ENCODE measurements at places on chromosomes 6 and 20.

GRCh38 chr6:35678814-35679213 lies 9.9 kb downstream of the FKBP5 start:
- DNase-seq: no peak

- no peak for DNase-seq
These were observed 151.3 kb downstream of the GJA10 start for GRCh38 chr6:90045535-90045934.

GRCh38 chr20:38932457-38933120 lies 6.4 kb downstream of the FAM83D start:
- no peak for DNase-seq

DNA sequence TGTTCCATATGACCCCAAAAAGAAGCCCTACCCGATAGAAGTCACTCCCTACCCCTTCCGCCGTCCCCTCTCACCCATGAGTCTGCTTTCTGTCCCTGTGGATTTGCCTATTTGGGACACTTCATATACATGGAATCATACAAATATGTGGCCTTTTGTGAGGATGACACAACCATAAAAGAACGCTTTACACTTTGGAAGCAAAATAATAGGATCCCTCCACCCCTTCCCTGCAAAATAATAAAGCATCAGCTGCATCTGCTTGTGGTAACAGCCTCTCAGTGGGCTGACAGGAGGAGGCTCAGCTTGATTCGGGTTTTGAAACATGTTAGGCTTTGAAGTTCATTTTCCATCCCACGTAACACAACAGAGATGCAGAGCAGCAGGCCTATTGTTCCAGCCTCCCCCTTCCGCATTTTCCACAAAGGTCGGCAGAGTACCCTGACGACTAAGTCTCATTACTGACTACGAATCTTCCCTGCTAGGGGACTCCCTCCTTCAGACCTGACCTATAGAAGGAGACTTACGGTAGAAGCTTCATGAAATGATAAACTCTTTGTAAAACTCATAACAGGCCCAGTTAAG lies 99.1 kb downstream of the ALDH8A1 start:
- no peak for DNase-seq

- DNase-seq: no peak
These were observed 5.6 kb upstream of the UCKL1 start for GRCh38 chr20:63961664-63962425.

- no peak for DNase-seq
These were observed 13.4 kb upstream of the SMIM8 start for GRCh38 chr6:87308970-87309369.

- no peak for DNase-seq
These were observed 1.6 kb upstream of the UCKL1 start for GRCh38 chr20:63957690-63958441.

DNA sequence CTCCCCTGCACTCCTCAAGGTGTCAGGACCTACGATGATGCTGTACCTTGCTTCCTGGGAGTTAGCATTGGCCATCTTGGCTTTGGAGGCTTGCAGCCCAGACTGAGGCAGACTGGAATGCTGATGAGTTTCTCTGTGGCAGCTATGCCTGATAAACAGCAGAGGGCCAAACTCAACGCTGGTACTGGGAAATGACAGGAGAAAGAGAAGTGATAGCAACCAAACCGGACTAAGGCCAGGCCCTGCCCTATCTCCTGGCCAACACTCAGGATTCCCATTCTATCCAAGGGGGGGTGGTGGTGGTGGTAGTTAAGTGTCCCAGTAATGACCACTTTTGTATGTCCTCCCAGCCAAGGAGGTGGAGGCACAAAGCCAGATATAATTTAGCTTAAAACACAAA lies 90.0 kb upstream of the DTNBP1 start:
- no peak for DNase-seq

GRCh38 chr20:5933802-5934436 lies 16.4 kb downstream of the TRMT6 start:
- no peak for DNase-seq

DNA sequence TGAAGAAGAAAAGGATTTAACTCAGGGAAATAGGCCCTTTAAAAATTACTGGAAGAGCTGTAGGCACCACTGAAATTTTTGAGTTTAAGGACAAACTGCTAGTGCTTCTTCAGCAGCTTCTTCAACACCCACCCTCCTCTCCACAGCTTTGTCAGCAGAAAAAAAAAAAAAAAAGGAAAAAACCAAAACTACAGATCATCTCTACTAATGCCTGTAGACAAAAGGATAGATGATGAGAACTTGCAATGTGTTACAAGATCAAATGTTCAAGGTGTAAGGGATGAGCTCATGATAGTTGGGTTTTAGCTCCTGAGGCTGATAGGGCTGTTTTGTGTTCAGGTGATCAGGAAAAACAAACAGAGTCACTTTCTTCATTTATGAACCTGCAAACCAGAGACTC lies 55.2 kb upstream of the PREP start:
- DNase-seq: no peak

GRCh38 chr6:158808442-158808833 lies 10.7 kb downstream of the EZR start:
- DNase-seq: no peak

DNA sequence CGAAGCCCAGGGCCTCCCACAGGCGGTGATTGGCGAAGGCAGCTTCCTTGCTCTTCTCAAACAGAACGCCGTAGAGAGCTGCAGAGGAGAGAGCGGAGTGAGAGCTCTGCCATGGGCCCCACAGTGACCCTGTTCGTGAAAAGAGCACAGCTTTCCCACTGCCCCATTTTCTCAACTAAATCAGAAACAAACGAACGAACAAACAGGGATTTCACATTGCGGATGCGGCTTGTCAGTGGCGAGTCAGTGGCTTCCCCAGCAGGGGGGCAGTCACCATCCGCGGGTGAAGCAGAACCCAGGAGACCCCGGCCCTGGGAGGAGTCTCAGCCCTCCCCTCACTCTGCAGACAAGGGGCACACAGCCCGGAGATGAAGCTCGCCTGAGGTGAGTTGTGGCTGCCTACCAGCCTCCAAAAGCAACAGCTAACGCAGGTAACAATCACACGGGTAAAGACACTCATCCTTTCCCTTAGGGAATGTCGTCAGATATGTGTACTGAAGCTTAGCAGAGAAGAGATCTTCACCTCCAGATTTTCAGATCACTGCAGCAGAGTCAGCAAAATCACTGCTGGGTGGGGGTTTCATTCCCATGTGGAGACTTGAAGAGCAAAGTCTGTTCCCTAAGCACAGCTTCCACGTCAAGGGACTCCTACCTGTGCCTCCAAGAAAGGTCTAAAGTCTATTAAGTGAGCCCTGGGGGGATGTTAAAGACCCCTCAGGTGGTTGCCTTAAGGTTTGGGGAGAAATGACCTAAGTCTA lies 51.2 kb upstream of the GPR31 start:
- DNase-seq: no peak

GRCh38 chr6:119241111-119241465 lies 108.5 kb downstream of the MAN1A1 start:
- no peak for DNase-seq

DNA sequence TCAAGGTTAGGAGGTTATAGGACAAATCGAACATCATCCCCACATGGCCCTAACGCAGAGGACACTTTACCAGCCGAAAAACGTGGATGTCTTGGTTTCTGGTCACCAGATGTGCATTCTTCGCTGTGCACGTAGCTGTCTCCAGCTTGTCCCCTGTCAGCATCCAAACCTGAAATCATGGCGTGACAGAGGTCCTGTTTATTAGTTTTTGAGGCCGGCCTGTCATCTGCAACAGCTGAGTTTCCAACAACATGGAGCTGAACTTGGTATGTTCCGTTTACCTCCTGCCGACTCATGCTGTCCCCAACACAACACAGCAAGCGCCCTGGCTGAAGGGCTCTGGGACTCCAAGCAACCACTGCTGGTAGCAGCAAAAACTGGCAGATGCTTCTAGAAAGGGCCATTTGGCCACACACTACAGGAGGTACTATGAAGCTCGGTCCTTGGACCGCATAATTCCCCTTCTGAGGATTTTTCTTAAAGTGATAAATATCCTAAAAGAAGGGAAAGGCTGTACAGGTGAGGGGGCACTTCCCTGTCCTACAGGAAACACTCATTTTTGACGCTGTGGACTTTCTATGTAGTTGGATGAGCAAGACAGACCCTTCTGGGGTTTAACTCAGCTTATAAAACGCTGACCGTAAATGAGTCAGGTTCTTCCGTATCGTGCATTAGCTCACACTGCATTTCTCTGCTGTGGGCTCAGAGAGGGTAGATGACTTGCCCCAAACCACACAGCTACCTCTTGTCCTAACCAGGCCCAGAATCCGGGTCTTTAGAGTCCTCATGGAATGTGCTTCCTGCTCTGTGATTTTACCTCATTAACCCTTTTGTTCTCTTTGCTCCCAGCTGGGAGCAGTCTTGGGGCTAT lies 79.7 kb upstream of the NFATC2 start:
- no peak for DNase-seq

- no peak for DNase-seq
These were observed 107.7 kb upstream of the RALGAPA2 start for GRCh38 chr20:20820104-20820503.

GRCh38 chr6:56450882-56451739 lies 191.6 kb downstream of the DST start:
- no peak for DNase-seq

GRCh38 chr6:36053878-36054277 lies 26.3 kb downstream of the MAPK14 start:
- no peak for DNase-seq

DNA sequence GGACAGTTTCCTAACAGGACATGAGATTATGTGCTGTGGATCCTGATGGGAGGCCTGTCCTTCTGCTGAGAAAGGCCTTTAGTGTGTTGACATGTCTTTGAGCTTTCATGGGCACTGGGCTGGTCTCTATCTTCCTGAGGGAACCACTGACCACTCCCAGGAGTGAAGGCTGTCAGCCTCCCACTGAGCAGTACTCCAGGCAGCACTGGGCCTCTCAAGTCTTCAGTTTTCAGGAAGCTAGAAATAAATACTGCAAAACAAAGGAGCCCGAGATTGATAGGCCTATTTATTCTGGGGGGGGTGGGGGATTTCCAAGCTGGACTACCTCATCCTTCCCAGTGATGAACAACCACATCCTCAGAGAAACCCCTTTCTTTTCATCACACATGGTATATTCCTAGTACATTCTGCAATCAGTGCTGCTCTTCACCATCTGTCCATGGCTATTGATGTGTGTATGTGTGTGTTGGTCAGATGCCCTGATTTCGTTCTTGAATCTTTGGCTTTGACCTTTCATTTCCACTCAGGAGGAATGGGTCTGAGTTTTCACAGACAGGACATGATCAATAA lies 180.9 kb upstream of the SPTLC3 start:
- DNase-seq: no peak

DNA sequence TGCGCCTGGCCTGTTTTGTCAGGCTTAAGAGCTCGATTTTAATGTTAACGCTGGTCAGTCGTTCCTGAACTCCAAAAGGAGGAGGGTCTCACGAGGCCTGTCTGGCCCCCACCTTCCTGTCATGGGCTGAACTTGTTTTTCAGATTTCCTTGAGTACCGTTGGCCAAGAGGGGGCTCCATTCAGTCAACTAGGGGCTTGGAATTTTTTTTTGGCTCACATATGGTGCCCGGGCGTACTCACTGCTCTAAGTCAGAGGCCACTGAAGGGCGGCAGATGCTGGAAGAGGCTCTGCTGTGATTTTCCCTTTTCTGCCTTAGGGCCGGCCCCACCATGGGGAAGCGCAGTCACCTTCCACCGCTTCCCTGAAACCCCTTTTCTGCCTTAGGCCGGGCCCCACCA lies 6.9 kb upstream of the BIRC7 start:
- no peak for DNase-seq

DNA sequence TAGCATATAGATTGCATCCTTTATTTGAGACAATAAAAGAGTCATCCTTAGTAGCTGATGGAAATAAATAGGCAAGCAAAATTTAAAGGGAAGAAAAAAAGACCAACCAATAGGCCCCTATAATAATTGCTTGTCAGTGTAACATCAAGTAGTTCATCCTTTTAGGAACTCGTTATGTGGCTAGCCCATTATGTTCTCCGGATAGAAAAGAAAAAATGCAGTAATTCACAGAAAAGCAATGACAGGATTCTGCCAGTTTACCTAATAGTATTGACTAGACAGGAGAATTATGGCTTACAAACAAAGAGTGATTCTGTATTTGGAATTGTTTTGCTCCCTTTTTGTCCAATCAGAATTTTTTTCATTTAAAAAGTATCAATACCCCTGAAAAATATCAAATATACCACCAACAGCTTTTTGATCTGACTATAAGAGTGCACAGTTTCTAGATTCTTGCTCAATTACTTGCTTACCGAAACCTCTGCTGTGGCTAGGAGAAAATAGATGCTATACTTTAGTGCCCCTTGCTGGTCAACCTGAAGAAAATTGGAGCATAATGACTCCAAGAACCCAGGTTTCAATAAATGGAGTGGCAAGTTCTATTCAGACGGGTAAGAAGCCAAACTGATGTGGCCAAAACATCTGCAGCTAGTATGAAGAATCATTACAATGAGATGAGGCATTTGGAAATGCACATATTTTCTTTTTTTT lies 91.5 kb upstream of the SASH1 start:
- DNase-seq: no peak

DNA sequence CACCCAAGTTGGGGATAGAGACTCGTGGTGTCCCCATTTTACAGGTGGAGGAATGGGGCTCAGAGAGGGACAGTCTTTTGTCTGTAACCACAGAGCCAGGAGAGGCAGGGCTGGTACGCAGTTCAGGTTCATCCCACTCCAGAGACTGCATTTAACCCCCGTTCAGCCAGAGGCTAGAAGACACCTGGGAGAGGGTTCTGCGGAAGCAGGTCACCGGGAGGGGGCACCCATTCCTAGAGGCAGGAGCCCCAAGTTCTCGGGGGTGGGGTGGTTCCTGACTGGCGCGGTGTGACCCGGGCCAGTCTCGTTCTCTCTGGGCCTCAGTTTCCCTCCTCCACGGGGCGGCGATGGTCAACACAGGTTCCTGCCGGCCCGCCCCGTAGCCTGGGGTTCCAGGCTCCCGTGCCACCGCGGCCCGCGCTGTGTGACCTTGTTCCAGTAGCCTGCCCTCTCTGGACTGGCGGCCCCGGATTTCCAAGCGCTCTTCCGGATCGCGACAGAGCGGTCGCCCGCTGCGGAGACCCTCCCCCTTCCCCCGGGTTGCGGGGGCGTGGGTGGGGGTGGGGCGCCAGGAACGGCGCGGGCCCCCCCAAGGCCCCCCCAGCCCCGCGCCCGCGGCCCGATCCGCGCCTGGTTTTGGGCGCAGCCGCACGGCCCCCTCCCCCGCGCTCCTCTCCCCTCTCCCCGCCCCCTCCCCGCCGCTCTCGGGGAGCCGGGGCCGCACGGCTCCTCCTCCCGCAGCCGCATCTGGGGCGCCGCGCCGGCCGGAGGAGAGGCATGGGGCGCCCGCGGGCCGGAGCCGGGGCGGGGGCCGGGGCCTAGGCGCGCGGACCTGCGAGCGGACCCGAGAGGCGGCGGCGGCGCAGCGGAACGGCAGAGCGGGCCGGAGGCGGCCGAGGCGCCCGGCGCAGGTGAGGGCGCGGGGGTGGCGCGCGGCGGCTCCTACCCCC lies at the start of gene DLGAP4:
TSS of gene DLGAP4 (plus strand) at position 738 of the 950 bp plus-strand sequence. CDS start 125,379 bp downstream, outside the sequence.
- no peak for DNase-seq
